ENCODE measurements at places on chromosomes 12 and 14.

DNA sequence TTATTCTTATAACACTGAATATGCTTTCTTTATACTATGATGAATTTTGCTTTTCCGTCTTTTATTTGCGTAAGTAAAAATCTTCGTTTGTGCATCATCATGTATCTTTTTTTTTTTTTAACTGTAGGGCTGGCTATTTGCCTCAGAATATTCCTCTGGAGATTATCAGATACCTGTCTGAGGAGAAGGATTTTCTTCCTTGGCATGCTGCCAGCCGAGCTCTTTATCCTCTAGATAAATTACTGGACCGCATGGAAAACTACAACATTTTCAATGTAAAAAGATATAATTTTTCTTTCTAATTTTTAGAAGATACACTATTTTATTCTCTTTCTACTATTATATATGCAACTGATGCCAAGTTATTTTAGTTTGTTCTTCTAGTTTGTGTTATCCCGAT is 346.6 kb downstream of the TRHDE start:
- no peak for DNase-seq

DNA sequence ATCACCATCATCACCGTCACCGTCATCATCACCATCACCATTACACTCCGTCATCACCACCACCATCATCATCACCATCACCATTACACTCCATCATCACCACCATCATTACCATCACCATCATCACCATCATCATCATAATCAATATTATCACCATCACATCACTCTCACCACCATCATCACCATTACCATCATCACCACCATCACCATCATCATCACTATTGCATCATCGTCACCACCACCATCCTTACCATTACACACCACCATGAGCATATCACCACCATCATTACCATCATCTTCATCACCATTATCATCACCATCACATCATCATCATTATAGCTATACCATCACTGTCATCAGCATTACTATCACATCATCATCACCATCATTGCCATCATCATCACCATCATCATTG is 93.7 kb downstream of the KIF26A start:
- no peak for DNase-seq

DNA sequence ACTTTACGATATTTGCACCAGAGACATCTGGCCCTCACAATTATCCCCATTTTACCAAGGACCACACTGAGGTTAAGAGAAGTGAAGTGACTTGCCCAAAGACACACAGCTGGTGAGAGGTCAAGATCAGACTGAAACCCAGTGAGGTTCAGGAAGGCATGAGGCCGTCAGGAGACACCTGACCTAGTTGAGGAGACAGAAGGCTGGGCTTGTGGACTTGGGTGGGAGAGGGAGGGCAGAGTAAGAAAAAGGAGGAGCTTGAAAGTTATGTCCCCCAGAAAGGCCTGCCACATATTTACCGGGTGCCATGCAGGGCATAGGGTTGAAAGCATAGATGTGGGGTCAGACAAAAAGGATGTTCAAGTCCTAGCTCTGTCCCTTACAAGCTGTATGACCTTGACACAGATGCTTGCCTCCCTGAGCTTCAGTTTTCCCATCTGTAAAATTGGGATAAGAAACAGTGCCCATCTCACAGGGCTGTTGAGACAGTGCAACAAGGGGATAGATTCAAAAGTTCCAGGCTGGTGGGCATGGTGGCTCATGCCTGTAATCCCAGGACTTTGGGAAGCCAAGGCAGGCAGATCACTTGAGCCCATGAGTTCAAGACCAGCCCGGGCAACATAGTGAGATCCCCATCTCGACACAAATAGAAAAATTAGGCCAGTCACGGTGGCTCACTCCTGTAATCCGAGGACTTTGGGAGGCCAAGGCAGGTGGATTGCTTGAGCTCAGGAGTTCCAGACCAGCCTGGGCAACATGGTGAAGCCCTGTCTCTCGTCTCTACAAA is 6.4 kb downstream of the SELPLG start:
- DNase-seq: no peak

- no peak for DNase-seq
These were observed 152.8 kb upstream of the MAX start for GRCh38 chr14:65255029-65255545.

DNA sequence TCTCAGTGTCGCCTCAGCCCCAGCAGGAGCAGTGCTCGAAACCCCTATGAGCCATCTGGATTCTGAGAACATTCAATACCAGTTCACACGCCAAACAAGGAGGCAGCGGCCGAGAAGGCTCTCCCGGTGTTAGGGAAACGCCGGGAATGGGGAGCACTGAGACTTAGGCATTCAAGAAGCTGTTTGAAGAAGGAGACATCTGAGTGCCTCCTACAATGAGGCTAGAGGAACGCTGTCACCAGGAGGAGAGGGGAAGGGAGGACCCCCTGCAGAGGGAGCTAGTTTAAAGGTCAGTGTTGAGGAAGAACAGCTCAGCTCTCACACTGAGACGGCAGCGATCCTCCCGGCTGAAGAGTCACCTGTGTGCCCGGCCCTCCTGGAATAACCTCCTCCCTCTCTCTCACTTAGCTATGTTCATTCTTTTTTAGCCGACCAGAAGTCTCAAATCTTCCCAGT is 69.9 kb downstream of the SERPINA3 start:
- DNase-seq: no peak

- DNase-seq: no peak
These were observed 151.0 kb upstream of the ATF7IP start for GRCh38 chr12:14214495-14214894.

GRCh38 chr12:67921286-67921685 is 68.0 kb upstream of the IFNG-AS1 start:
- DNase-seq: no peak

DNA sequence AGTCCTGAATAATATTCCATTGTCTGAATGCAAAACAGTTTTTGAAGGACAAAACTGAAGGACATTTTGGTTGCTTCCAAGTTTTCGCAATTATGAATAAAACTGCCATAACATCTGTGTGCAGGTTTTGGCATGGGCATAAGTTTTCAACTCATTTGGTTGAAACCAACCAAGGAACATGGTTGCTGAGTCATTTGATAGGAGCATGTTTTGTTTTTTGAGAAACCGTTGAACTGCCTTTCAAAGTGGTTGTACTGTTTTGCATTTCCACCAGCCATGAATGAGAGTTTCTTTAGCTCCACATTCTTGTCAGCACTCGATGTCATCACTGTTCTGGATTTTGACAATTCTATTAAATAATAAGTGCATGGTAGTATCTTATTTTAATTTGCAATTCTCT is 23.0 kb upstream of the GSG1 start:
- DNase-seq: no peak

DNA sequence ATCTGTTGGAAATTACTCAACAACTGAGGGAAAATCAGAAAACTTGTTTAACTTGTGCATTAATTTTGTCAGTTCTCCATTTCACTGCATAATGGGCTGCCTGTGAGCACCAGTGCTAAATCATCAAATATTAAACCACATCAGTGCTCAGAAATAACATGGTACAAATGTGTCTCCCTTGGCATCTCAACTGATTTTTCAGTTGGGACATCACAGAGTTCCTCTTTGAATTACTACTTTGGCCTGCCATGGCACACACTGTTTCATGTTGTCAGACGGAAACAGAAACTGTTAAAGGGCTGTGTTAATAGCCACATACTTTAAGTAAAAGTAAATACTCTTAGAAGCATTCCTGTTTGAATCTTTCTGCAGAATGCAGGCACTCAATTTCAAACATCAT is 42.1 kb upstream of the STRN3 start:
- DNase-seq: no peak

GRCh38 chr14:34693228-34693939 is 21.0 kb downstream of the CFL2 start:
- DNase-seq: no peak

DNA sequence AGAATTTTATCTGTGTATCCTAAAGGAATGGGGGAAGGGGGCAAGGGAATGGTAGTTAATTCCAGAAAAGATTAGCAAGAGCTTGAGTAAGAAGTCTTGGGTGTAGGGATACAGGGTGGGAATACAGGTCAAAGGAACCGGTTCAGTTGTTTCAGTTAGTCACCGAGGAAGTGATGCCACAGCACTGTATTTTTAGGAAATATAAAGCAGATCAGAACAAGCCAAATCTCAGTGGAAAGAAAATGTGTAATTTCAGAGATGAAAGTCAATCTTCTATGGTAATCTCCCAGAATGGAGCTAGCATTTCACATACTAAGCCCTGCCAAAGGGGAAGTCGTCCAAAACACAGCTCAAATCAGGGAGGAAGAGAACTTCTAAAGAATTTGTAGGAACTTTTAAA is 4.7 kb upstream of the TUBA1C start:
- DNase-seq: no peak

DNA sequence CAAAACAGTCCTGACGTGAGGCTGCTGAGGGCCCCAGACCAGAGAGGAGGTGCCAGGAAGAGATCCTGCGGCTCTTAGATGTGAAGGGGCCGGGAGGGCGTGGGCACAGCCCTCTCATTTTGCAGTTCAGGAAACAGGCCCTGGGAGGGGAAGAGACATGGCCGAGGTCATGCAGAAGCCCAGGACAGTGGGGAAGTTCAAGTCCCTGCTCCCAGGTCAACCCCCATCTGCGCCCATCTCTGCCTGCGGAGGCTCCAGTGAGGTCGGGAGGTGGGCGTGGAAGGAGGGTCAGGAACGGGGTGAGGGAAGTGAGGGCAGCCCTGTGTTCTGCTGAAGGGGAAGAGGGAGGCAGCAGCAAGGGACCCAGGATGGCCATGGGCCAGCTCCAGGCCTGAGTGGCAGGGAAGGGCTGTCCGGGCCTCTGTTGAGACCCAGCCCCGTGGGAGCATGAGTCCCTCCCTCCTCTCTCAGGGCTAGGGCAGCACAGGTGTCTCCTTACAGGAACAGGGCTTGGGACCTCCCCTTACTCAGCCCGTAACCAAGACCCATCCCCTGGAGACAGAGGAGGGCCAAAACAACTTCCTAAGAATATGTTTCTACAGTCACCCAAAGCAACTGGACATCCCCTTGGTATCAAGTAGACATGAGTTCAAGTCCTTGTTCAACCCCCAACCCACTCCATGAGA is 90.8 kb downstream of the LGMN start:
- no peak for DNase-seq
